Activated gamma-delta T cell treated with Interleukin-2 at 50 U/mL for 16 hours (primary cell): ENCODE measurements at places on chromosomes 7 and 10.

DNA sequence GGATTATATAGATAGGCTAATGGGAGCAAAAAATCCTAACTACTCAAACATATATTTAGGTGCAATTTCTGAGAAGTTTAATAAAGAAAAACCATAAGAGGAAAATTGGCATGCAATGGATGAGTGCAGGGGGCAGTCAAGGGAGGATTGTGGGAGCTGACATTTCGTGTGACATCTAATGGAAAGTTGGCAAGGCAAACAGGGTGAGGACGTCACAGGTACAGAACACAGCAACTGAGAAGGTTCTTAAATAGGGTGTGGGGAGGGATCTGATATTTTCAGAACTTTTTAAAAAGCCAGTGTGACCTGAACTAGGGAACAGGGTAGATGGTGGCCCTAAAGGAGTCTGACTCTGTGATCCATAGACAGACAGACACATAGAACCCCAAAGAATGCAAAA is 194.9 kb upstream of the GLI3 start:
- DNase-seq: no peak

DNA sequence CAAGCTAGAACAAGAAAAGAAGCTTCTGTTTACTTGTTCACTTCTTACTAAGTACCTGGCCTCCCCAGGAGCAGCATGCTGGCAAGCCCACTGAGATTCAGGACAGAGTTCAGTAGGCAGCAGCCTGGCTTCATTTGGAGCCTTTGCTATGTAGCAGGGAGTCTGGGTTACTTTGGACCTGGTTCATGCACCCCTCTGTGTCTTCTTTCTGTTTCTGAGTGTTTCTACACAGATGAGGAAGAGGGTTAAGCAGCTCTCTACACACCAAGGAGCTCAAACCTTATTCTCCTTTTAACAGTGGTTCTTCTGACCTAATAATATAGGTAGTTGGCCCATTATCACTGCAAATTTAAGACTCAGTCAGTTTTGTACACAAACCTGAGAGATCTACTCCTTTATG is 152.9 kb downstream of the ARID5B start:
- no peak for DNase-seq

DNA sequence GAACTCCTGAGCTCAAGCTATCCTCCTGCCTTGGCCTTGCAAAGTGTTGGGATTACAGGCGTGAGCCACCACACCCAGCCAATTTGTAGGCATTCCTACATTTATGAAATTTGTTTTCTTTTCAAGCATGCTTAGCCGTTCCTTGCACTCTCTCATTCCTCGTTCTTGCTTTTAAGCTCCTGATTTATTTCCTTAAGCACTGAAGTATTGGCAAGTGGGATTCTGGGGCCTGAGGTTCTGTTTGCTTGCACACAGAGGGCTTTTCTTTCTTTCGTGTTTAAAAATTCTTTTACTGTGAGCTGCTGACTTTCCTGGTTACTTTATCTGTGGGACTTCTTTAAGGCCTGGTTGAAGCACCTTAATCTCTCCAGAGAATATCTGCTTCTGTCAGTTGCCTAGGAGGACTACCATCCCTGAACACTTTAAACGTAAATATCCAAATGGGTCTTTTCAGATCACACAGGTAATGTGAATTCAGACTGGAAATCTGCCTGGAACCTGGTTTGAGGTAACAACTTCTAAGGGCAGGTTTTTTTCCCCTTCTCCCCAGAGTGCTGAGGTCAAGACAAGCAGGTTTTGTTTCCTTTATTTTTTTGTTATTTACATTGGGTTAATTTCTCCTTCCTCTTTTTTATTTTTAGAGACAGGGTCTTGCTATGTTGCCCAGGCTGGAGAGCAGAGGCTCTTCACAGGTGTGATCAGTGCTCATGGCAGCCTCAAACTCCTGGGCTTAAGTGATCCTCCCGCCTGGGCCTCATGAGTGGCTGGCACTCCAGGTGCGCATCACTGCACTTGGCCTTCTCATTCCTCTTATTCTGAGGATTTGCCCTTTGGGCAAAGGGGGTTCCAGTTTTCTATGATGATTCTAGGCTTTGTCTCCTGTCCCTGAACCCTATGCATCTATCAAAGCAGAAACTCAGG is 102.9 kb downstream of the PFKFB3 start:
- DNase-seq: no peak

DNA sequence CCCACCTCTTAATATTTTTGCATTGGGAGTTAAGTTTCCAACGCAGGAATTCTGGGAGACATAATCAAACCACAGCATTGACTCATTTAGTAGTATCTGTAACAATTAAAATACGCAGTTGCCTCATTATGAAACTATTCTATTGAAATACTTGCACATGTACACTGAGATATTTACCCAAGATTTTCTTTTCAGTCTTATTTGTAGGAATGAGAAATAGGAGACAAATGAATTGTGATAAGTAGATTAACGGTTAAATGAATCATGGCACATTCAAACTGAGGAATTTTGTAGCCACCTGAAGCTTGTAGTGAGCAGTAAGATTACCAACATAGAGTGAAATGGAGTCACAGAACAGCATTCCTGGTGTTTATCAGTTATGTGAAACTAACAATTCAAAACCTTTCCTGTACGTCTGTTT is 18.1 kb downstream of the RP9 start:
- DNase-seq: no peak

DNA sequence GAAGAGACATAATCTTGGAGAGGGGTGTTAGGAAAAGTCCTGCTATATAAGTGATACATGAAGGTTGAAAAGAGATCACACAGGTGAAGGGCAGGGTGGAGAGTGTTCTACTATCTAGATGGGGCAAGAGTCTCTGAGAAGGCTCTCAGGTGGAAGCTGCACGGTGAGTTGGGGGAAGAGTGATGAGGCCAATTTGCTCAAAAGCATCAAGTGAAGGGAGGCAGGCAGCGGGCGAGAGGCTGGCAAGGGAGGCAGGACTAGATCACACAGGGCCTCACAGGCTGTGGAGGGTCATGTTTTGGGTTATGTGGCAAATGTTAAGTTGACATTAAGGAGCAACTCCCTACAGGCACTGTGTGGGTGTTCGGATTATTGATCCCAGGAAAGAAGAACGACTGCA is 2.6 kb upstream of the COL17A1 start:
- DNase-seq: no peak

- DNase-seq: no peak
These were observed 113.2 kb downstream of the GRID1 start for GRCh38 chr10:86253091-86254072.

DNA sequence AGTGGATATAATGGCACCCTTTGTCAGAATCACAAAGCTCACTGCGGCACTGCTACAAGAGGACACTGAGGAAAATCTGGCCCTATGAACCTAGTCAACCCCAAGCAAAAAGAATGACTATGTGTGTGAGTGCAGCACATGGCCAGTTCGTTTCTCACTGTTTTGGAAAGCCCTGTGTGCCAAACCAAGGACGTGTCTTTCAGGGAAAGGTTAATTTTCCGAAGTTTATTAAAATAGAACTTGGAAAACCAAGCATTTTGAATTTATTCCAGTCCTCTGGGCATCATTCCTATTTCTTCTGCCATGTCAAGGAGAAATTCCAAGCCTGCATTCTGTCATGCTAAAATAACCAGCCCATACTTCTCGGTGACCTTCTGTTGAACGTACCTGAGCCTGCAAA is 471.8 kb downstream of the PLXDC2 start:
- DNase-seq: no peak

DNA sequence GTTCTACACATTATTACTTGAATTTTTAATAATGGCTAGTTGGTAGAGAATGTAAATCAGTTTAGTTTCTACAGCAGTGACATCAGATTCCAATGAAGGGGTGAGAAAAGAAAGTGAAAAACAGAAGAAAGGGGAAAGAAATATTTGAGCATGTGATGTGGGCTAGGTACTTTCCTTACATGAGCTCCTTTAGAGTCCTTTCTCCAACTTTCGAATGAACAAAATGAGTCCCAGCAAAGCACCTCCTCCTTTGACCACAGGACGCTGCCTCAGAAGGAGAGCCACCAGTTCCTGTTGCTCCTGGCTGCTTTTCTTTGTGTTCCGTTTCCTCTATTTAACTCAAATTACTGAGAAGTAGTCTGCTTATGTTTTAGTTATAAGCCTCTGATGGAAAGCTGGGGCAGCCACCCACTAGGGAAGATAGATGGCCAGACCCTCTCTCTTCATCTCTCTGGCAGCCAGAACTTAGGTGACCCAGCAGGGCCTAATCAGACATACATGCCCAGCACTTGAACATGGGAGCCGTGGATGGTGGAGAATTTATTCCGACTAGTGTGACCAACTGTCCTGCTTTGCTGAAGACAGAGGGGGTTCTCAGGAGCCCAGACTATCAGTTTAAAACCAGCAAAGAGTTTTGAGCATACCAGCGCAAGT is 82.4 kb upstream of the NME8 start:
- no peak for DNase-seq

DNA sequence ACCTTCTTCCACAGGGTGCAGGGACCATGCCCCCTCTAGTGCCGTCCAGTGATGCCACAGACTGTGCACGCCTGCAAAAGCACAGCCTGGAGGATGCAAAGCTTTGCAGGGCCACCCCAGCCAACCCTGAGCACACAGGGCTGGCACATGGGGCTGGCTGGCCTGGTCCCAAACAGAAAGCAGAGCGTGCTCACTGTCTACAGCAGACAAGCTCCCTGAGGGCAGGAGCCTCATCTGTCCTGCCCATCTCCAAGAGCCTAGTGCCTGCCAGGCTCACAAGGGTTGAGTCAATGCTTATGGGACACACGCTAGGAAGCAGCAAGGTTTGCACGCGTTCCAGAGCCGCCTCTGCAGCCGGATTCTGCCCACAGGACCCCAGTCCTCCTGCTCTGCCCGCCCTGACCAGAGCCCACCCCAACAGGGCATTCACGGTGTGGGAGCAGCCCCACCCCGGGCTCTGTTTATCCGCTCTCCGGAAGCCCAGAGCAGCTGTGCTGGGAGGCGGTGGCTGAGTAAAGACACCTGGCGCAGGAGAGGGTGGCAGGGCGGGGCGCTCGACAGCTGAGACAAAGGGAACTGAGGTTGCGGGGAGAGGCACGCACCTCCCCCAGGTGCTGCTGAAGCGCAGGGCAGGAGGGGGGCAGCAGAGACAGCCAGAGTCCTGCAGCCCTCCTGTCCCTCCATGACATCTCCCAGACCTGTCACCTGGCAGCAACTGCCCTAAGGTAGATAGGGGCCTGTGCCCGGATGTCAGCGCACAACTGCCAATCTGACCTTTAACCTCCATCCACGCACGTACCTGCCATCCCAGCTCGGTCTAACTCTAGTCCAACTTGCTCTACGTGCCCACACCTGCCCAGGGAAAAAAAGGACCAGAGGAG is 4.3 kb downstream of the KCNH2 start:
- no peak for DNase-seq

- DNase-seq: no peak
These were observed 242.4 kb upstream of the RHOBTB1 start for GRCh38 chr10:61186408-61186807.

GRCh38 chr10:778626-779330 is 89.3 kb upstream of the DIP2C start:
- no peak for DNase-seq

GRCh38 chr10:123869020-123869414 is 22.6 kb downstream of the CPXM2 start:
- DNase-seq: no peak

GRCh38 chr10:123320091-123320490 is 165.9 kb downstream of the BUB3 start:
- no peak for DNase-seq

GRCh38 chr7:28417321-28417940 is 5.1 kb downstream of the CREB5 start:
- no peak for DNase-seq

- no peak for DNase-seq
These were observed 272.6 kb downstream of the ZEB1 start for GRCh38 chr10:31591569-31591968.

DNA sequence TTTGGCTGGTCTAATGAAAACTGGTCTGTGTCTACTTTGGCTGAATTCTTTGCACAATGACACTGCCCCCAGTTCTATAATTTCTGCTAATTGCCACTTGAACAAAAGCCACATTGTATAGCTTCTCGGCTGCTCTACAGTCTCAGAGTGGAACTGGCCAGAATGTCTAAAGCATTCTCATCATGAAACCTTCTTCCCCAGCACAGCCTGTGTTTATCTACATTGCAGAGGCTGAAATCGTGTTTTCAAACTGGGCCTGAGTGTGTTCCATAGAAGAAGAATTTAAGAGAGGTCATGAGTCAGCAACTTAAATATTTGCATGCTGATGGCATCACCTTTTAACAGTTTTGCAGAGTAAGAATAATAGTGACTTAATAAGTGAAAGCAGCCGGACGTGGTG is 177.2 kb downstream of the BUB3 start:
- no peak for DNase-seq

DNA sequence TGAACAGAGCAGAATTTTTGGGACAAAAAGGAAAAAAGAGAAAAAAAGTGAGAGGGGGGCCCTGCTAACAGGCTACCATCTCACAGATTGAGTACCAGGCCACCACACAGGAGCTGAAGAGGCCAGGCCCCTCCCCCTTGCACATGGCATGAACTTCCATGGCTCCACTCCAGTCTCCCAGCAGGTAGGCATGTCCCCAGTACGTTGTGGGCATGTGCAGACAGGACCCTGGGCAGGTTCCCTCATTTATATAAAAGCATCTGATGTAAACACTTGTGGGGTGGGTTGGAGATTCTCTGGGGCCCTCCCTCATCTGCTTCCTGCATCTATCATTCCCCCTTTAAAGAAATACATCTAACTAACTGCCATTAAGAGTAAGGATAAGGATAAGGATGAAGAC is 45.0 kb upstream of the AKR1C1 start:
- no peak for DNase-seq

DNA sequence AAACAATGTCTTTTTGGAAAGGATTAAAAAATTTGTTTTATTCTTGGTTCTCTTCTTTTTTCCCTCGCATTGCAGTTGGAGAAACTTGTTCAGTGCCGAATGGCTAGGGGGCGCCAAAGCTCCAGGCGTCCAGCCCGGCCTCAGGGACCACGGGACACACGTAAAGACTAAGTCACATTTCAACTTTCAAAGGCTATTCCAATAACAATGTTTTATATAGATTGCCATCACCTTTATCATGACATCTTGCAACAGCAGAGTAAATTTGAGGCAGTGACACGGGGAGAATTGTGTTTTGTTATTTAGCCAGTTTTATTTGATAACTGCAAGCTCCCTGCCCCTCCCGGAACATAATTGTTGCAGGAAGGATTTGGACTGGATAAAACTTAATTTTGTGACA is 2.2 kb upstream of the IGFBP3 start:
- peak; percentile 28 for DNase-seq
